Mammary microvascular endothelial cell (primary cell): ENCODE measurements at places on chromosomes 16 and 17. TPM values are rescaled to one million over a fixed set of nuclear protein-coding genes. Genes with fewer than 3 reads are reported as not detected.

CTRB2 gene
- not detected in 2 replicates for total RNA-seq

ABCA10 gene
- 0.33 and 0.39 TPM in 2 replicates for total RNA-seq

BAHCC1 gene
- 15.3 and 23.0 TPM in 2 replicates for total RNA-seq

SLC6A2 gene
- not detected in 2 replicates for total RNA-seq

SRCIN1 gene
- total RNA-seq, result 0.80 TPM in 1 of 2 replicates, not detected in the other

RNF222 gene
- not detected in 2 replicates for total RNA-seq

CEP112 gene
- total RNA-seq, result 8.0 and 9.1 TPM in 2 replicates

WNK4 gene
- 2.9 and 3.7 TPM in 2 replicates for total RNA-seq

PHAF1 gene
- 12.1 and 13.1 TPM in 2 replicates for total RNA-seq
